ENCODE measurements at places on chromosomes 2 and 18.

GRCh38 chr2:128548461-128548891 lies 229.8 kb upstream of the HS6ST1 start:
- DNase-seq, result no peak

- DNase-seq, result no peak
Observed at GRCh38 chr2:26245810-26246209, 1.1 kb downstream of the HADHB start.

DNA sequence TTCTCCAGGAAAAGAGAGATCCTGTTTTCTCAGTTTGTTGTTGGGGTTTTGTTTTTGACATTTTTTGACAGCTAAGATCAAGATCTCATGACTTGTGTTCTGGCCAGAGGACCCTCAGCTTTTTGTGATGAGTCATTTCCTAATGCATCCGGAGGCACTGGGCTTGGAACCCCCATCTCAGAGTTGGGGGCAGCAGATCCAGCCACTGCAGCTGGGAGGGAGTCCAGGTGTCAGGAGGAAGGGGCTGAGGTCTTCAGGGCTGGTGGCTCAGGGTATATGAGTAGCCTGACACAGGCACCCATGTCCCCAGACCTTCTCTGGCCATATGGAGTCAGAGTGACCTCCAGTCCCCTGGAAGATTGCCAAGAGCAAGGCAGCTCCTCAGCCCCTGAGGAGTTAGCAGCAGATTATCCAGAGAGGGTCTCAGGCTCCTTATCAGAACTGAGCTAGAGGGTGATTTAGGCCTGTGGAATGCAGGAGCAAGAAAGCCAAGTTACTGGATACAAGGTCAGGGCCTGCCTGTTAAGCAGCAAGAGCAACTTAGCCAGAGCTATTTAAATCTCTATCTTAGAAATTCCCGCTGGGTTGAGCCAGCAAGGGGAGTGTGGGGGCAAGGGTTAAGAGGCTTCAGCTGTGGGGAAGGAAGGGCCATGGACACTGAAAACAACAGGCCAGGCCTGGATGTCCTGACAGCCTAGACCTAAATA lies 62.4 kb downstream of the TANC1 start:
- DNase-seq, result peak; percentile 2

GRCh38 chr2:58073751-58074150 lies 27.1 kb downstream of the VRK2 start:
- no peak for DNase-seq

GRCh38 chr2:10267551-10268465 lies 34.9 kb upstream of the HPCAL1 start:
- peak; percentile 45 for DNase-seq

GRCh38 chr2:175350105-175350504 lies 168.6 kb upstream of the ATP5MC3 start:
- no peak for DNase-seq

DNA sequence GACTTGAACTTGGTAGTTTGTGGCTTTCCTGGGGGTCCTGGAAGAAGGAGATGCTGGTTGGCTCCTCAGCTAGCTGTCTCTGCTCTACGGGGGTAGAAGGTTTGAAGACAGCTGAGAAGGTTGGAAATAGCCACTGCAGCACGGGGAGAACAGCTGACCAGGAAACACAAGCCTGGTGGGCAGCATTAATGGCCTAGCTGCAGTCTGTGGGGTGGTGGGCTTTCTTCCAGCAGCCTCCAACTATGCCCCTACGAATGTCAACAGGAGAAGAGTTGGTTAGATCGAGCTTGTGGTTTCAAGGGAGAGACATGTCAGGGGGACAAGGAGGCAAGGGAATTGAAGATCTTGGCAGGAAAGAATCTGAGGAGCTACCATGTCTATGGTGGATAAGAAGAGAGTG lies 38.9 kb downstream of the PMAIP1 start:
- no peak for DNase-seq

DNA sequence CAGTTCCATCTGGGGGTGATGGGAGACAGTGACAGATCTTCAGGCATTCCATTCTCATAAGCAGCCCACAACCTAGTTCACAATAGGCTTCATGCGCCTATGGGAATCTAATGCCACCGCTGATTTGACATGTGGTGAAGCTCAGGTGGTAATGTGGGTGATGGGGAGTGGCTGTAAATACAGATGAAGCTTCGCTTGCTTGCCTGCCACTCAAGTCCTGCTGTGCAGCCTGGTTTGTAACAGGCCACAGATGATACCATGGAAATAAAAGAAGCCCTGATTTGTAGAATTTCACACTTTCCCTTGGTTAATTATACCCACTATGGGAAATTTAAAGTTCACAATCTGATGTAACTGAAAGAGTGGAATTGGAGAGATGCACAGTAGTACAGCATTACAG lies 40.5 kb upstream of the CXXC1 start:
- peak; percentile 56 for DNase-seq

GRCh38 chr2:124241-124880 lies 78.1 kb upstream of the FAM110C start:
- no peak for DNase-seq

DNA sequence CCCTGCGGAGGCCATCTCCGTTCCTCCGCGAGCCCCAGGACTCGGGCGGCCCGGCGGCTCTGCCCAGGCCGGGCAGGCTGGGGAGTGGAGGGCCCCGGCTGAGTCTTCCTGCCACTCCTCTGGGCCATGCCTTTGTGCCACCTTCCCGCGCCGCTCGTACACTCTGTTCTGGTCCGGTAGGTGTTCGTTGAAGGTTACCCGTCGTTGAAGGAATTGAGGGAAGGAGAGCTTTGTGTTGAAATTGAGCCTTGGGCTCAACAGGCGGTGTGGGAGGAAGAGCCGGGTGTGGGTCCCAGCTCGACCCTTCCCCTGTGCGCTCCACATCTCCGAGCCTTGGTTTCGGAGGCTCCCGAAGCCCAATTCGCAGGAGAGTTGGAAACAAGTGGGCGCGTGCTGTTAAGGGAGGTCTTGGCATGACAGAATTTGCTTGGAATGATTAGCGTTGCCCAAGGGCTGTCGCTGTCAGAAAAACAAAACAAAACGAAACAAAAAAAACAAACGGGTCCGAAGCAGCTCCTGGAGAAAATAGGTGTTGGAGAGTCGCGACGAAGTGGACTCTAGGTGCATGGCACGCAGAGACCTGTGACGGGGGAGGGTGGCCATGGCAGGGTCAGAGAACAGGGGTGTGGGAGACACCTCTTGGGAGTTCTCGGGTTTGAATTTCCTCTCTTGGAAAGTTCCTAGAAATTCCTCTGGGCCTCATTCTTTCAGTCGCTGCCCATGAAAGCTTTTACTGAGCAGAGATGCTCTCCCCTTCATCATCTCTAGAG lies 1.2 kb upstream of the MZT2A start:
- peak; percentile 50 for DNase-seq

DNA sequence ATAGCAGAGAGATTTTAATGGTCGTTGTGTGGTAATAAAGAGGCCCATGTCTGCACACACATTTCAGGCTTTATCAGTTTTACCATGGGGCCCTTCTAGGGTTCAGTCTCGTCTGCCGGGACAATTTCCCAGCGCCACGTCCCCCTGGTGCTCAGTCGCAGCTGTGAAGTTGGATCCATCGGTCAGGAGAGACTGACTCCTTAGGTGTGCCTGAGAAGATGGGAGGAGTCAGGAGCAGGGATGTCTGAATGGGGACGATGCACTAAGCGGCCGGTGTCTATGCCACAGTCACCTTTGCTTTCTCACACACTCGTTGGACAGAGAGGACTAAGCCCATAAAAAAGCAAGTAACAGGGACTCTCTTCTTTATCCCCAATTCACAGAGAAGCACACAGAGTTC lies 71.4 kb downstream of the TWIST2 start:
- DNase-seq, result no peak

DNA sequence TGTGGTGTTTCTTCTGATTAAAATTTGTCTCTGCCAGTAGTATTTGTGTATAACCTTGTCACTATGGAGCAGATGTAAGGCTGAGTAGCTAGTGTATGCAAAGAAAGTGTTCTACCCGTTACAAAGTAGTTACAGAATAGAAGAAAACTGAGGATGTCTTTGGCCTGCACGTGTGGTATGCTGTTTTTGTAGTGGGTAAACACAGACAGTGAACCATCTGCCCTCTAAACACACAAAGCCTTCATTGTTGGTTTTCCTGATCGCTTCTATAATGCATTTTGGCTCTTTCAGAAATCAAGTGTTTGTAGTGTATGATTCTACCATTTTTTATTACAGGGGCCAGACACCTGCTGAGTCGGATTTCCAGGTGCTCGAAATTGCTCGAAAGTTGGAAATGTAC lies 61.5 kb downstream of the FARP2 start:
- DNase-seq, result peak; percentile 79

DNA sequence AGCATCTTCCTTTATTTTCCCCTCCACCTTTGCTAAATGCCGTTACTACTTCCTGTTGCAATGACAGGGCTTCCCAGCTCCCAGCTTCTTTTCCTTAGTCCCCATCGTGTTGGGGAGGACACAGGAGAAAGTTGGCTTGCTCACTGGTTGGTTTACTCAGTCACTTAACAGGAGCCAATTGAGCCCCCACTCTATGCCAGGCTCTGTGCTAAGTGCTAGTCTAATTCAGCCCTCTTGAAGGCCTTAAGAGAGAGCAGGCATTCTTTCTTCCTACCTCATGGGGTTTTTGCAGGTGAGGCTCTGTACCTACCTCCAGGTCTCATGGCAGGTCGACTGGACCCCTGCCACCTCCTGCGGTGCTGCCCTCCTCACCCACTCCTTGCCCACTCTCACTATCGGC lies 20.1 kb downstream of the TANC1 start:
- DNase-seq, result no peak

GRCh38 chr18:55522011-55522410 lies 66.0 kb downstream of the TCF4 start:
- DNase-seq, result peak; percentile 79

- peak; percentile 28 for DNase-seq
Observed at GRCh38 chr2:156489750-156490465, 53.7 kb downstream of the GPD2 start.

GRCh38 chr2:39780825-39781600 lies 2.0 kb upstream of the THUMPD2 start:
- no peak for DNase-seq

GRCh38 chr2:33321876-33322483 lies 154.5 kb upstream of the RASGRP3 start:
- no peak for DNase-seq

DNA sequence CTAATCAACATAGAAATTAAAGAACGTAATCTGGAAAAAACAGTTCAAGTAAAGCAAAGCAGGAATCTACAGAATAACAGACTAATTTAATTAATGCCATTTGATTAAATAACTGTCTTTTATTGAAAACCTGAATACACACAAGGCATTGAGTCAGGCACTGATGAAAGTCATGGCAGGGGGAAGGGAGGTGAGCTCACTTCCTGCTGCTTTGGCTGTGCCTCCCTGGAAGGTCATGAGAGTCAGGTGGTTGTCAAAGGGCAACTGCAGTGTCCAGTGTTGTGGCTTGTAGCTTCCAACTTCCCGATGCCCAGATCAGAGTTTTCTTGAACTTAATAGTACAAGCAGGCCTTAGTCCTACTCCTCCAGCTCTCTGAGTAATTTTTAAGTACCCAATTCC lies 180.9 kb downstream of the PID1 start:
- no peak for DNase-seq

DNA sequence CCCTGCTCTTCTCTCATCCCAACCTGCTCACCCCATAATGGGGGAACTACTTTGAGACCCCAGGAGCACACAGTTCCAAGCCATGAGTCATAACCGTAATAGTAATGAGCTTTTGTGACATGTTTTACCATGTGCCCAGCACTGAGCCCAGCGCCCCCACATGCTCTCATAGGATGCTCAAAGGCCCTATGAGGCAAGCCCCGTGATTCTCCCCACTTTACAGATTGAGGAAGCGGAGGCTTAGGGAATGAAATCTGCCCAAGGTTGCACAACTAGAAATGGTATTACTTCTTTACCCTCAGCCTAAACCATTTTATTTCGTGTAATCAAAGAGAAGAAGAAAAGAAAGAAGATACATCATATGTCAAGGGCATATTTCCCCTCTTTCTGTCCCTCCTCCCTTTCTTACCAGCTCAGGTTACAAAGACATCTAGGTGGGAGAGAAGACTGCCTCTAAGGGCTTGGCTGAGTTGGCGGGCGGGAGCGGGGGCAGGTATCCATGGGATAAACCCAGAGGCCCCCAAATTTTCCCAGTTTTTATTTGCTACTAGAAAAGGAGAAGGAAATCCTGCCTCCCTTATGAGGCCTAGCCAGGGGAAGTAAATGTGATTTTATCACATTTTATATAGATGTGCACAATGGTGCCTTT lies 24.2 kb downstream of the BCL11A start:
- DNase-seq, result no peak

GRCh38 chr2:231168460-231169139 lies 29.8 kb upstream of the ARMC9 start:
- DNase-seq, result no peak

DNA sequence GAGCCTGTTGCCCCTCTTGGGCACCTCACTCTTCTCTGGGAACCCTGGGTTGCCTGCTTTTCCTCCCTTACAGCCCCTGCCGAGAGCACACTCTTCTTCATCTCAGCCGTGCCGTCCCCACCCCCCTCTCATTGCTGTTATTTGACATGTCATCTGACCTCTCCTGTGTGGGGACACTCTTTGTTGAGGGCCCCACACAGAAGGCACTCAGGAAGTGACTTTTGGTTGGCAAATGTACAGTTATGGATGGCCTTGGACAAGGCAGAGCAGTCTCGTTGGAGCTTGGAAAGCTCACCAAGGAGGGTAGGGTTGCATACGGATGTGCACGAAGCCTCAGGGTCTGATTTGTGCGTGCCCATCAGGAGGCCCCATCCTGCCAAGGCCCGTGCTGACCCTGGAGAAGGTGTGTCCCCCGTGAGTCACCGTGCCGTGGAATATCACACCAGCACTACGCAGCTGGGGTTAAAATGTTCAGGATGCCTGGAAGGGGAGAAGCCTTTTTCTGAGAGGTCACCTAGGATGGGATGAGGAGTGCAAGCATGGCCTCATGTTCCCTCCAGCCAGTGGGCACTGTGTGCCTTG lies 93.9 kb downstream of the CTIF start:
- DNase-seq, result no peak

DNA sequence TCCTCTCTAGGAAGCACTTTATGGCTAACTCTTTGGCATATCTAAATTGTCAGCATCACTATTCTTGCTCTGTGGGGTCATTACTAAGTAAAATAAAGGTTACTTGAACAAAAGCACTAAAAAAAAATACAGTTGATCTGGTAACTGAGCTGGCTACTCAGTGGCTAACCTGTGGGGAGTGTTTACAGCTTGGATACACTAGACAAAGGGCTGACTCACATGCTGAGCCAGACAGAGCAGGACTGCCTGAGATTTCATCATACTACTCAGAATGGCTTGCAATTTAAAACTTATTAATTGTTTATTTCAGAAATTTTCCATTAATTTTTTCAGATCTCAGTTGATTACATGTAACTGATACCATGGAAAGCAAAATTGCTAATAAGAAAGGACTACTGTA lies 1690.4 kb upstream of the SLC39A10 start:
- peak; percentile 77 for DNase-seq

DNA sequence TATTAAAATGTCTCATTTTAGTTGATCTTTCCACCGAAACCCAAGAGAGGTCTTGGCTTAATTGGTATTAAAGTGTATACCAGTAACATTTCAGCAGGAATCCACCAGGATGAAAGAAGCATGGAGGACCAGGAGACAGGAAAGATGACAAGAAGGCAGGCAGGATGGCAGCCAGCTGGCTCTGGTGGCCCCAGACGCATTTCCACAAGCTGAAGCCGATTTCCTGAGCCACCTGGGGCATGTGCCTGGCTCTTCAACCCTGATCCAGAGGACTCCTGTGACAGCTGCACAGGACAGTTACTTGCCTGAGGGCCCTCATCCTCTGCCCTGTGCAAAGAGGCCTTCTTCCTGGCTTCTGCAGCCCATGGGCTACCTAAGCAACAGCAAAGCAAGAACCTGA lies 56.9 kb upstream of the NFU1 start:
- DNase-seq, result peak; percentile 24

All from NCI-H69 (cell line).